HEK293T (cell line): ENCODE measurements at places on chromosomes 12 and 14.

DNA sequence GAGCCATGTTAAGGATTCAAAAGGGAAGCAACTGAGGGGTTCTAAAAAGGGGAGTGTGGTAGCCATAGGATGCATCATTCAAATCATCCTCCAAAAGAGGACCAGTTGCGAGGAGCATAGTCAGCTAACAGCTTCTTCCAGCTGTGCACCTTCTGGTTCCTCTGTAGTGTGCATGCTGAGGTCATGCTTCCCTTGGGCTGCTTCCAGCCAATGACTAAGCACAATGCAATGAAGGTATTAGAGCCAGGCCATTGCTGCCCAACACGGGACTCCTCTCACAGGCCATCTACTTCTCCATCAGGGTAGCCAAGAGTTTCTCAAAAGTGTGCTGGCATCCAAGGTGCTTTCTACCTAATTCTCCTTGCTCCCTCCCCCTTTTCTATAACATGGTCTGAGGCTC is 69.2 kb upstream of the ARID2 start:
- no peak for DNase-seq

GRCh38 chr12:75658901-75659823 is 147.8 kb upstream of the KRR1 start:
- no peak for DNase-seq

DNA sequence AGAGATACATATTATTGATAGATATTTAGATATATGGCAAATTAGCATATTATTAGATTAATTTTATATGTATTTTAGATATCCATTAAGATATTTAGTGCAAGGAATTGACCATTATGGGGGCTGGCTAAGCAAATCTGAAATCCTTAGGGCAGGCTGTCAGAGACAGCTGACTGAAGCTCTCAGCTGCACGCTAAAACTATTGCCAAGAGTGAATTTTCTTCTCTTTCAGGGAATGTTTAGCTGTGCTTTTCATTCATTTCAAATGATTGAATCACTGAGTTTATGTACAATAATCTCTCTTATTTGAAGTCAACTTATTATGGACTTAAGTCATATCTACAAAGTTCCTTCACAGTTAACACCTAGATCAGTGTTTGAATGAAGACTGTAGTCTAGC is 566.5 kb downstream of the LRFN5 start:
- no peak for DNase-seq

GRCh38 chr14:65958664-65959562 is 527.3 kb upstream of the CCDC196 start:
- peak; percentile 39 for DNase-seq

- peak; percentile 10 for DNase-seq
These were observed 32.0 kb downstream of the PRKD1 start for GRCh38 chr14:29895591-29896083.

DNA sequence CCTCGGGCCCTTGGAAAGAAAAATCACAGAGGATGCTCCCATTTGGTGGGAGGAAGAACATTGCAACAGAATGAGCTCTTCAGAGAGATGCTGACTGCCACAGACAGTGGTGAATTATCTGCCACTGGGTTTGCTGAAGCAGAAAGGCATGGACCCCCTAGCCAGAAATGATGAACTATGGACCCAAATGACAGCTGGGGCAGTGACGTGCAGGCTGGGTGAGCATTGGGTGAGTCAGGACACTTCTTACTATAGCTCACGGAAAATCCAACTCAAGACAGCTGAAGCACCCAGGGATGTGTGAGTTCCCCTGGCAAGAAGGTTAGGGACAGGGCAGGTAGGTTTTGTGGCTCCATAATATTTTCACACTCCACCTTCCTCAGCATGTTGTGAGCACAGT is 993.2 kb downstream of the BCL11B start:
- no peak for DNase-seq

GRCh38 chr12:42606471-42606870 is 16.9 kb upstream of the PRICKLE1 start:
- DNase-seq, result no peak

GRCh38 chr14:50773632-50774541 is 57.1 kb downstream of the NIN start:
- peak; percentile 71 for DNase-seq

GRCh38 chr12:7019043-7019569 is 830 bp upstream of the LPCAT3 start:
- DNase-seq, result no peak

- no peak for DNase-seq
These were observed 17.0 kb downstream of the PSEN1 start for GRCh38 chr14:73153272-73153671.

GRCh38 chr14:57533214-57533613 is 39.6 kb upstream of the CCDC198 start:
- no peak for DNase-seq

GRCh38 chr12:132061197-132061596 is 82.9 kb downstream of the DDX51 start:
- DNase-seq, result no peak

GRCh38 chr12:65948320-65949008 is 124.2 kb downstream of the HMGA2 start:
- no peak for DNase-seq

- DNase-seq, result no peak
These were observed 459.7 kb downstream of the GXYLT1 start for GRCh38 chr12:41684997-41685396.

- no peak for DNase-seq
These were observed 431.8 kb downstream of the DPF3 start for GRCh38 chr14:72462056-72462455.

- no peak for DNase-seq
These were observed 30.0 kb upstream of the STAB2 start for GRCh38 chr12:103556890-103557627.

DNA sequence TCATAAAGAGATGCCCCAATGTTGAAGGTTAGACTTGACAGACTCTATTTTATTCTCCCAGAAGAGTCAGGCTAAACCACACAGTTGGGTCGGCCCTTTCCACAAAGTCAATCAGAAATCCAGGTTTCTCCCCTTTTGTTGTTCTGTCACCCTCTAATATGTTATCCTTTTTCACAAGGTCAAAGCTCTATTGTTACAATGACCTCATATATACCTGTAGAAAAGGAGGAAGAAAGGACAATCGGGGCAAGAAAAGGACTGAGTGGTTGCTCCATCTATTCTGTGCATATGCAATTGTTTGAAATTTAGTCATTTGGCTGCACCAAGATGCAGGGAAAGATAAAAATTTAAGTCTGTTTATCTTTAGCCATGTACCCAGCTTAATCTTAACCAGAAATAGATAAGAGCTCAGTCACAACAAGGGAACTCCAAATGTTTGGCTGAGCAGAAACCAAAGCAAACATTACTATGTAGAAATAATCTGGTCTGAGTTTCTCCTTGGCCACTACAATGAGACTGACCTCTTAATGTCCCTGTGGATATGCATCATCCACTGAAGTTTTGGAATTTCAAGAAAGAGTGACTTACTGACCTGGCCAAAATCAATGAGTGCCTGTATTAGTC is 503.7 kb downstream of the GALC start:
- no peak for DNase-seq

DNA sequence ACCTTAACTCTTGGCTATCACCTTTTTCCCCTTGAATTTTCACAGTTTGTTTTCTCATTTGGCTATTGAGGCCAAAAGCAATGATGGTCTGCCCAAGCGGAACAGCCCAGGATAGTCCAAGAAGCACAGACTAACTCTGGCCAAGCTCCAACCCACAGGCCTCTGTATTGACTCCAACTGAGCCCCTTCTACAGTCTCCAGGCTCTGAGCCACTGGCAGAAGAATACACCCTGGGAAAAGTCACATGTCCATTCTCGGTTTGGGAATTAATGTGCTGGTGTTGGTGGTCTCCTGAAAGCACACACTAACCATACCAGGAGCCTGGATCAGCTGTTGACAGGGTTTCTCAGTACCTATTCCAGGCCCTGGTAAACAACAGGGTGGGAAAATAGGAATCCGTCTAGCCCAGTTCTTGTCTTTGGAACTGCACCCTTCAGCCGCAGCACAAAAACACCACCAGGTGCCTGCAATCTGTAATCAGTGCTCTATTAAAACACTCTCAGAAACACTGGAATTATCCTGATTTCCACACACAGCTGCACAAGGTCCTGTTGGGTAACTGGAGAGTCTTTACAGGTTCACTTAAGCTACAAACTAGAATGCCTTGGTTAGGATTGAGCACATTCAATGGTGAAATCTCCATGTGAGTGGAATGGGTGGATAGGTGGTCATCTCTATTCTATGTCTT is 63.6 kb downstream of the STXBP6 start:
- no peak for DNase-seq

GRCh38 chr14:101953151-101953550 is 11.2 kb upstream of the DYNC1H1 start:
- no peak for DNase-seq

DNA sequence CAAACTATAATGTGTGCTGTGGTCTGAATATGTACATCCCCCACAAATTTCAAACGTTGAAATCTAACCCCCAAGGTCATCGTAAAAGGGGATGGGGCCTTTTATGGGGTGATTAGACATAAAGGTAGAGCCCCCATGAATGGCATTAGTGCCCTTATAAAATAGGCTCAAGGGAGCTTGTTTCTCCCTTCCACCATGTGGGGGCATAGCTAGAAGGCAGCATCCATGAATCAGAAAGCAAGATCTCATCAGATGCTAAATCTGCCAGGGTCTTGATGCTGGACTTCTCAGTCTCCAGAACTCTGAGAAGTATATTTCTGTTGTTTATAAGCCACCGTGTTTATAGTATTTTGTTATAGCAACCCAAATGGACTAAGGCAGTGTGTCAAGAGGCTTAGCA is 33.4 kb upstream of the IGF1 start:
- no peak for DNase-seq

DNA sequence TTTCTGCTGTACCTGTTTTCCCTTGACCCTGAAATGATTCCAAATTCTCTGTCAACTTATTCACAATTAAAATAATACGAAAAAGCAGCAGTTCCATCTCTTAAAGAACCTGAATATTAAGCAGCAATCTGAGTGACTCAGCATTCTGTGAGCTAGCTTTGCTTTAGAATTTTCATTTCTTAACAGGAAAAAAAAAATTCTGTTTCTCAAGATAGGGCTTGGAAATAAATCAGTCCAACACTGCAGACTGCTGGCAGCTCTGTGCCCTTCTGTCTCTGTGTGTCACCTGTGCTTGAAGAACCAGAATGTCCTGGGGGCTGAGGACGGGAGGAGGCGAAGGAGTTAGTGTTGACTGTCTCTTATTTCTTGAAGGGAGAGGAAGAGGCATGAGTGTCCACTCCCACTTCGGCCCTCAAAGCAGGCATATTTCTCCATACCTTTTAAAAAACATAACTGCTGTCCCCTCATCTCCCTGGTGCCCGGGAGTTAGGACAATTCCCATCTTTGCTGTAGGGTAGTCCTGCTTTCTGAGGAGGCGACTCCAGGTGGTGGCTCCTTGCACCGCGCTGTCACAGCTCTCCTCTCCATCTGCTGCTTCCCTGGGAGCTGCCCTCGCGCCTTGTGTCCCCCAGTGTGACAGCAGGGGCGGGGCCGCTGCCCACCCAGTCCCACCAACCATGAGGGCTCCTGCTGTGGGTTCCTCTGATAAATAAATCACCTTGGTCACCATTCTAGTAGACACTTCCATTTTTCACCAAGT is 203.1 kb downstream of the CALM1 start:
- no peak for DNase-seq

GRCh38 chr14:64828071-64828470 is 51.6 kb downstream of the SPTB start:
- DNase-seq, result no peak

- no peak for DNase-seq
These were observed 581 bp downstream of the LRRC10 start for GRCh38 chr12:69610126-69610525.

GRCh38 chr12:103855896-103856657 is 15.0 kb upstream of the NT5DC3 start:
- DNase-seq, result no peak

- DNase-seq, result no peak
These were observed 319.6 kb upstream of the DCN start for GRCh38 chr12:91502208-91502607.

DNA sequence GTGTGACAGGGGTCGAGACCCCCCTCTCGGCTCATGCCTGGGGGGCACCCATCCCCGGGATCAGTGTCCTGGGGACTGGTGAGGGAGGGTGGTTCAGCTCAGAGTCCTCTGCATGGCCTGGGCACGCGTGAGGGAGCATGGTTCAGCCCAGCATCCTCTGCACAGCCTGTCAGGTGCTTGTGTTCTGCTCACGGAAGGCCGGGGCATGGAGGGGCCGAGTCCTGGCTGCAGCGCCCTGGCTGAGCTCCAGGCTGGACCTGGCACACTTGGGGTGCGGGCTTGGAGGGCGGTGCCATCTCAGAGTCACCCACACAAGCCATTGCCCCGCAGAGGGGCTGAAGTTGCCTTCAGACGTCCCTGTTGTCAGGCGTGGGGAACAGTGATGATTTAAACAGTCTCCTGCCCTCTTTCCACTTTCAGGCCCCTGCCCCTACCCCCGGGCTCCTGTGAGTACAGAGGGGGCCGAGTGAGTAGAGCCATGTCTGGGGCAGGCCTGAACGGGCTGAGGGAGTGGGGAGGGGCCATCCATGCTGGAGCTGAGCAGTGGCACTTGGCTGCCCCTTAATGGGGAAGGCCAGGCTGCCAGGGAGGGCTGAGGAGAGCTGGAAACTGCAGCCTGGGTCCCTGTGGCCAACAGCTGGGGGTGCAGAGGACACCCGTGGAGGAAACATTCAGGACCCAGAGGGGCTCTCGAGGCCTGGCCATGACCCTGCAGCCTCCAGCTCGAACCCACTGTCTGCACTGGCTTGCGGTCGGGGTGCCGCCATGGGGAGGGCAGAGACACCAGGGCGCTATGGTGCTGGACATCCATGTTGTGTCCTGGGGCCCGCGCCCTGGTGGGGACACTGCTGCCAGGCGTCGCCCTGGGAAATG is 22.5 kb downstream of the FBRSL1 start:
- no peak for DNase-seq

DNA sequence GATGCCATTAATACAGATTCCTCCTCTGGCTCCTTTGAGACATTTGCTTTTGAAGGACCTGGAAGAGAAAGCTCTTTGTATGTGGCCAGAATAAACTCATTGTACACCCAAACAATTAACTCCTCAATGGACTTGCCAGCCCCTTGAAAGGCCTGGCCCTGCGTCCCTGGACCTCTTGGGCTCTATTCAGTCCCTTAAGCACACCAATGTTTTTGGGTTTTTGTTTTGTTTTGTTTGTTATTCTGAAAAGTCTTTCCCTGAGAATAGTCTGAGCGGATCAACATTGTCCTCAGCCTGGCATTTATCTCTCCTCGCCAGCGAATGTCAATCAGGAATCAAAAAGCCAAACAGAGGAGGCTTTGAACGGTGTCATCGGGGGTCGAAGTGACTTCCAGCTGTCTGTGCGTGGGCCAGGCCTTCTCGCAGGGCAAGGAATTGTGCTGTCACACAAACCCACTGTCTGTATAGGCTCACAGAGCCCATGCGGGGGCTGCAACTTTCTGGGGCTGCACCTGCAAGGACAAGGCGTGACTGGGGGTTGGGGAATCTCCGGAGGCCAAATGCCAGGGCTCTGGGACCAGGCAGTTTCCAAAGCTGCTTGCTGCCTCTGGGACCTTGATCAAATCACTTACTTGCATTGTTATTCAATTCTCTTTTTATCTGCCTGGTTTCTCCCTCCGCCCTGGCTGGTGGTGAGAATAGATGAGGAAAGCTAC is 108.3 kb downstream of the SMOC1 start:
- no peak for DNase-seq
